H9 (cell line): ENCODE measurements at places on chromosomes 11 and 22.

GRCh38 chr11:22467248-22467647 is 129.1 kb downstream of the SLC17A6 start:
- no peak for DNase-seq

DNA sequence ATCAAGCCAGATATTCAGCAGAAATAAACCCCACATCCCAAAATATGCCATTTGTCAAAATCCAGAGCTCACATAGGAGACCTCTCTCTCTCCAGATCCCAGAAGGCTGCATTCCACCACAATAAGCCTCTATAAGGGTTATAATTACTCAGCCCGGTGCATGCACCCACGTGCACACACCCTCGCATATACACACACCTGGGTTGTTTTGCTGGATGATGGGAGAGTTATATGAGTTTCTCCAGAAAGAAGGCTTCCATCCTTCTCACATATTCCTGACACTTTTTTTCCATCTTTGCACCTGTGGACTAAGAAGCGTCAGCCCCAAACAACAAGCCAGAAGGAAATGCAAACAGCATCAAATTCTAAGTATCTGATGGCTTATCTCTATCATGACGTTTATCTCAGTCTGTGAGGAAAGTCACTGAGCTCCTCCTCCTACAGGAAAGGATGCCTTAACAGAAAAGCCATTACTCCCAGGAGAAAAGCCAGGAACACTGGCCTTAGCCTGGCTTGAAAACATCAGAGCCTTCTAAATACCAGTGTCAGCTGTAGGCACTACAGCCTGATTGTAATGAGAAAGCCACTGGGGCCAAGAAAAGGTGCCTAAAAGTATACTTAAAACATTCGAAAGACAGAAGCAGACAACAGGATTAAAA is 253.2 kb downstream of the LARGE1 start:
- no peak for DNase-seq

- DNase-seq: no peak
These were observed 11.8 kb downstream of the MB start for GRCh38 chr22:35605369-35605680.

- no peak for DNase-seq
These were observed 1.3 kb upstream of the PPP2R5B start for GRCh38 chr11:64923151-64923661.

DNA sequence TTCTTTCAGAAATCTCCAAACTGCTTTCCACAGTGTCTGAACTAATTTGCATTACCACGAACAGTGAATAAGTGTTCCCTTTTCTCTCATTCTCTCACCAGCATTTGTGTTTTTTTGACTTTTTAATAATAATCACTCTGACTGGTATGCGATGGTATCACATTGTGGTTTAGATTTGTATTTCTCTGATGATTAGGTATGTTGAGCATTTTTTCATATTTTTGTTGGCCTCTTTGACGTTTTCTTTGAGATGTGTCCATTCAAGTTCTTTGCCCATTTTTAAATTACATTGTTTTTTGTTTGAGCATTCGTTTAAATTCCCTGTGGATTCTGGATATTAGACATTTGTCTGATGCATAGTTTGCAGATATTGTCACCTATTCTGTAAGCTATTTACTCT is 1639.6 kb upstream of the TENM4 start:
- no peak for DNase-seq

GRCh38 chr11:128458321-128458720 is 129.0 kb downstream of the ETS1 start:
- DNase-seq: no peak

GRCh38 chr11:14538926-14539554 is 18.9 kb upstream of the PSMA1 start:
- no peak for DNase-seq

GRCh38 chr22:22616636-22617035 is 27.8 kb upstream of the GGTLC2 start:
- no peak for DNase-seq

GRCh38 chr22:33515795-33516194 is 404.5 kb downstream of the LARGE1 start:
- no peak for DNase-seq

GRCh38 chr22:27846910-27847309 is 45.4 kb upstream of the MN1 start:
- DNase-seq: no peak

DNA sequence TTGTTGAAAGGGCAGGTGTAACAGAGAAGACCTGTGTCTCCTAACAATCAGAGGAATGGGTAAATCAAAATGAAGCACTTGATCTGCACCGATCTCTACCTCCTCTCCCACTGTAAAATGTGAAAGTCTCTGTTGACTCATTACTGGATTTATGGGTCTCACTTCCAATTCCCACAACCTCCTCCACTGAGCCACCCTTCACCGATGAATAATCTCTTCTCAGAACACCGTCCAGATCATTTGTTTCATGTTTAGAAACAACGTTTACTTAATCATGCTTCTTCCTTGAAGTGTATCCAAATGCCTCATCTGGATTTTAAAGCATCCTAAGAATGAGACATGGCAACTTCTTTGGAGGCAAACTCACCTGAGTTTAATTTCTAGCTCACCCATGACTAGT is 643.6 kb downstream of the ETS1 start:
- DNase-seq: no peak

DNA sequence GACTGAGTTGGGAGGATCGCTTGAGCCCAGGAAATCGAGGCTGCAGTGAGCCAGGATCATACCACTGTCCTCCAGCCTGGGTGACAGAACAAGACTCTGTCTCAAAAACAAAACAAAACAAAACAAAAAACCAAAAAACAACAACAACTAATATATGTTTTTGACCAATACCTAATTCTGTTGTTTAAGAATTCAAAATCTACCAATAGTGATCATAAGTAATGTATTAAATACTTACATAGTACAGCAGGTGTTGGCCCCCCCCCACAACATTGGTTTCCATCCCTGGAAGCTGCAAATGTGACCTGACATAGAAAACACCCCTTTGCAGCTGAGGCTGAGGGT is 74.7 kb downstream of the KCNQ1 start:
- no peak for DNase-seq

DNA sequence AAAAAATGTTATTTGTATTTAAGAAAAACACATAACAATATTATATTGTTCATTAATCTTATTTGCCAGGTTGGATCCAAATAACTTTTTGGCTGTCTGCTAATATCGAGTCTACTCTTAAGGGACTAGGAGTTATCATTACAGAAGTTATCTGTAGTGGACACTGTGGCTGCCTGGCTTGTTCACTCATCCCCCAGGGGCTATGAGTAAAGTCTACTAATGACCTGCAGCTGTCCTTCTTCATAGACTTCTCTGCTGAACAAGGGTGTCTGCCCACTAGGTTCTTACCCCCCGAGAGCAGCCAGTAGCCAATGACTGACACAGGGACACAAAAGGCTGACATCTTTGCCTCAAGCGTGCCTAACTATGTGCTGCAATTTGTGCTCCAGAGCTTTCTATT is 69.7 kb downstream of the APIP start:
- no peak for DNase-seq

DNA sequence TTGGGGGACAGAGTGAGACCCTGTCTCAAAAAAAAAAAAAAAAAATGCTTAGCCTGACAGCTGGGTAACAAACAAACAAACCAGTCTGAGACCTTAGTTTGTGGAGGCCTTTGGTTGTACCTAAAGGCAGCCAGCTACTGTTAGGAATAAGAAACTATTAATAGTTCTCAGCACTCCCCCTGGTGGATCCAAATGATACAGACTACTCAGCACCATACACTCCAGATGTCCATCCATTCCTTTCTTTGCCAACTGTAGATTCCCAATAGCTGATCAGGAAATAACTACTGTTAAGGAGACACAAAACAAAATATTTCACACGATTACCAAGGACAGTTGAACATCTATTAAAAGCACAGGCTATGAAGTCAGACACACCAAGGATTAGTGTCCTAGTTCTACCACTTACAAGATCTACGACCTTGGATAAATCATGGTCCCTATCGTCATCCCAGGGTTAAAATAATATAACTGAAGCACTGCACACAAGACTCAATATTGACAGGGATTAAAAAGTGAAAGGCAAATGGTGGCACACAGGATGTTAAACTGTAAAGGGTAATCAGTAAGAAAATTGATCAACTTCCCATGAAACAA is 17.2 kb downstream of the CLDN25 start:
- no peak for DNase-seq

DNA sequence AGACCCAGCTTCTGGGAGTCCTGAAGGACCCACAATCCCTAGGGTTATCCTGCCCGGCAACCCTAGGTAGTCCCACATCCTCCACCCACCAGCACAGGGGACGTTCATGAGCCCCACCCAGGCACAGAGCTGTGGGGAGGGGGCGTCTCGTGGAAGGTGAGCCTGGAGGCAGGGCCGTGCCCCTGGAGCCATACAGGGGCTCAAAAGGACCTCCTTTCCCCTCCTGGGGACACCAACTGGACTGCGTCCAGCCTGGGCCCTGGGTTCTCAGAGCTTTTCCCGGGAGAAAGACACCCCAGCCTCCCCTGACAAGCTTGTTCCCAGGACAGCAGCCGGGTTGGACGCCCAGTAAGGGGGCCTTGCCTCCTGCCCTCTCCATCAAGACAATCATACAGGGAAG is 78.4 kb downstream of the BRD1 start:
- no peak for DNase-seq

DNA sequence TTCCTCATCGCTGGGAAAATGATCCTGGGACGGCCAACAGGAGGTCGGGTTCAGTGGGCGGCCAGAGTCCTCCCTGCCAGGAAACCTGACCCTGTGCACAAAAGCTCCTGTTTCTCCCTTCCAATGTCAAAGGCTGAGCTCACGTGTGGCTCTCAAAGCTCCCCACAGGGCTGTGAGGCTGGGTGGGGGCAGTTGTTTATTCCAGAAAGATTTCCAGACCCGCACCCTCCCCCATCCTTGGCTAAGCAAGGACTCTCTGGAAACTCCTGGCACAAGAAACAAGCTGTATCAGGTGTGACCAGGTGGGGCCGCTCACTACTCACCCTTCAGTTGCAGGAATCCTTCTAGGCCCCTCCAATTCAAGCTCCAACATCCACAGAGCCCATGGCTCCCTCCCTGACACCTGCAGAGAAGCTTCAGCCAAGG is 131.9 kb downstream of the SHANK2 start:
- peak; percentile 87 for DNase-seq

DNA sequence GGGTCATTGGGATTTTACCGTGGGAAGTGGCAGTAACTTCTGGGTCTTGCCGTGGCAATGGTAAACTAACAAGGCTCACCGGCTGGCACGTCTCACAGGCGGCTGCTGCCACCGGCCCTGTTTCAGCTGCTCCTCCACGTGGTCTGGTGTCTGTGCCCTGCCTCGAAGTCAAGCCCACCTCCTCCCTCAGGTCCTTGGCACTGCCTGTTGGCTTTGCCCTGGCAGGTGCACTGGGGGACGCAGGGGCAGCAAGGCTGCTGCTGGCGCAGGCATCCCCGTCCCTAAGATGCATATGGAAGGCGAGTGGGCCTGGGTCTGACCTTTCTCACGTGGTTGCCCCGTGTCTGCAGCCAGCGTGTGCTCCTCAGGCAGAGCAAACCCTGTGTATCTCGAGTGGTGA is 783.6 kb downstream of the BRD1 start:
- DNase-seq: no peak

DNA sequence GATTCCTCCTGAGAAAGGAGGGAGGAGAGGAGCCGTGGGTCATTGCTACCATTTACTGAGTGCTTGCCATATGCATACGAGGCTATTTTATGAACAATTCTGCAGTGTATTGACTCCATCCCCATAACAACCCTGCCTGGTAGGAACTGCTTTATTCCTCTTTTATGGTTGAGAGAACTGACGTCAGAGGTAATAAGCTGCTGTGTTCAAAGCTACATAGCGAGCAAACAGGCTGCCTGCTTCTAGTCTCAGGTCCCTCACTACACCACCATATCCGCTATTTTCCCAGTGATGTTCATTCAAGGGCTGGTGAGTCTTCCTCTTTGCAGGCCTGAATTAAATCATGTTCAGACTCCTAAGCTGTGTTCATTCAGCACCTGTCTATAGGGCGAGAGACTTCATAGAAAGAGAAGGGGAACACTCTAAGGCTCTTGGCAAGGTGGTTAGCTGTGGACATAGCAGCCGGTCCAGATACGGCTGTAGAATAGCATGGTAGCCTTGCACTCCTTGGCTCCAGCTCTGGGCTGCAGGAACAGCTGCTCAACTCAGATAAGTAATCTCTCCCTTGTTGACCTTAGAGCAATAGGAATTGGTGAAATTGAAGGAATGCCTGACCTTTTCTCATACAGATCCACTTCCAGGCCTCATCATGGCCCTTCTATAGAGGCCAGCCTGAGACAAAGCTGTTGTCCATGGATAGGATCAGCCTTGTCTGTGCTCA is 82.6 kb downstream of the MICAL2 start:
- DNase-seq: no peak

- DNase-seq: no peak
These were observed 19.9 kb downstream of the F2 start for GRCh38 chr11:46738887-46739286.

GRCh38 chr11:130600139-130600538 is 151.7 kb downstream of the ADAMTS15 start:
- DNase-seq: no peak

GRCh38 chr22:36445158-36445668 is 36.2 kb downstream of the TXN2 start:
- no peak for DNase-seq

GRCh38 chr22:47193606-47194329 is 431.3 kb downstream of the TBC1D22A start:
- no peak for DNase-seq

DNA sequence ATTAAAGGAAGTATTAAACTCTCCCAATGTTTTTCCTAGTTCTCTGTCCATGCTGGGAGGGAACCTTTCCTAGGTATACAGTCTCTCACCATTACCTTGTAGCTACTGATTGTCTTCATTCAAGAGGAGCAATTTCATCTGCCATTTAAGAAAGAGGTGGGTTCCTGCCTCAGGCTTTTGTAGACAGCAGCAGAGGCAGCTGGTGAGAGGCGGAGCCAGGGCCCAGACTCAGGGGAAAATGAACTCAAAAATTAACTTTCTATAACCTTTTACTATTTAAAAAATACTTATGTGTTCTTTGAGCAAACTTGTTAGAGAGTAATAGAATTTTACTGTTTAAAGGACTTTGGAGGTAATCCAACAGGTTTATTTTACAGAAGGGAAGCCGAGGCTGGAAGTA is 133.0 kb downstream of the SNX19 start:
- no peak for DNase-seq

DNA sequence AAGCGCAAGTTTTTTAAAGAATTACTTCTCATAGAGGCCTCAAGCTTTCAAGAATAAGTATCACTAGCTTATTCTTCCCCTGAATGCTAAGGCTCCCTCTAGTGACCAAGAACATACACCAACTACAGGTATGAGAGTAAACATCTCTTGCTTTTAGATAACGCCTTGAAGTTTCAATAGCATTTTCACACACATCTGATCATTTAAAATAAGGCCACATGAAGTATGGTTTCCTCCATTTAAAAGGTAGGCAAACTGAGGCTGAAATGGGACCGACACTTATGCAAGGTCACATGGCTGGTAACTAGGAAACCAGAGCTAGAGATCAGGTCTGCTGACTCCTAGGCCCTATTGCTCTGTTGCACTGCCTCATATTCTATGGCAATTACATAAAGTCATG is 66.5 kb downstream of the CCDC34 start:
- DNase-seq: no peak

- DNase-seq: no peak
These were observed 23.8 kb upstream of the SYN3 start for GRCh38 chr22:33081686-33082590.
